ENCODE measurements at places on chromosomes 12 and 14.

- DNase-seq = no peak
Observed at GRCh38 chr12:25995906-25996305, 37.4 kb downstream of the RASSF8 start.

DNA sequence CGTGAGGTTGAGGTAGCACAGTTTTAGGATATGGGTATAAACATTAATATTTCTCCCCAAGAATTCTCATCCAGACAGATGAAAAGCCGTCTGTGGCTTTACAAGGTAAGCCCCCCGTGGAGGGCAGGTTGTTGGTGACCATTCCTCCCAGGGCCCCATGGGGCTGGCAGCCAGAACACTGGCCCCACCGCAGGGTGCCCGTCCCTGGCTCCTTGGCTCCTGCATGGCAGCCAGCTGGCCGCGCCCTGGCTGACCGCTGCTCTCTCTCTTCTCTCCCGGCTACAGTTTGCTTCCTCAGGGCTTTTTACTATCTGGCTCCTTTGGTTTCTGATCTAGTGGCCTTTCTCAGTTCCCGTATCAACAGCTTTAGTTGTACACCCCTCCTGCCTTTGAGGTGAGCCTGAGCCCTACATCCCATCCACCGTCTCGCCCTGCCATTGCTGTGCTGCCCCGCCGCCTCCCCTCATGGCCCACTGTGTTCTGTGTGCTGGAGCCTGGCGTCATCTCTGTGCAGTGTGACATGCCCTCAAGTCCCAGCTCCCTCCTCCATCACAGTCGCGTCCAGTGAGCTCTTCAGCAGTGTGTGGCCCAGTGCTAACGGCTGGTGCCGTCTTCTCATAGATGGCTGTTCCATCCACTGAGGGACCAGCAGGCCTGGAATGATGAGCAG lies 25.8 kb downstream of the RAB35 start:
- DNase-seq = no peak

- DNase-seq = no peak
Observed at GRCh38 chr12:57738661-57739237, at the start of gene AGAP2. Gene AGAP2, minus strand, starts transcription at chr12:57738742. Its CDS starts 496 bp downstream, at chr12:57738246.

- no peak for DNase-seq
Observed at GRCh38 chr12:128606051-128606450, 217.7 kb downstream of the SLC15A4 start.

- peak; percentile 10 for DNase-seq
Observed at GRCh38 chr12:49872781-49873181, 29.9 kb upstream of the BCDIN3D start.

GRCh38 chr12:52019113-52019770 lies 12.5 kb downstream of the TAMALIN start:
- no peak for DNase-seq

- DNase-seq = no peak
Observed at GRCh38 chr14:100538351-100539002, 48.7 kb downstream of the BEGAIN start.

- DNase-seq = no peak
Observed at GRCh38 chr14:75824318-75824717, 157.5 kb downstream of the TGFB3 start.

DNA sequence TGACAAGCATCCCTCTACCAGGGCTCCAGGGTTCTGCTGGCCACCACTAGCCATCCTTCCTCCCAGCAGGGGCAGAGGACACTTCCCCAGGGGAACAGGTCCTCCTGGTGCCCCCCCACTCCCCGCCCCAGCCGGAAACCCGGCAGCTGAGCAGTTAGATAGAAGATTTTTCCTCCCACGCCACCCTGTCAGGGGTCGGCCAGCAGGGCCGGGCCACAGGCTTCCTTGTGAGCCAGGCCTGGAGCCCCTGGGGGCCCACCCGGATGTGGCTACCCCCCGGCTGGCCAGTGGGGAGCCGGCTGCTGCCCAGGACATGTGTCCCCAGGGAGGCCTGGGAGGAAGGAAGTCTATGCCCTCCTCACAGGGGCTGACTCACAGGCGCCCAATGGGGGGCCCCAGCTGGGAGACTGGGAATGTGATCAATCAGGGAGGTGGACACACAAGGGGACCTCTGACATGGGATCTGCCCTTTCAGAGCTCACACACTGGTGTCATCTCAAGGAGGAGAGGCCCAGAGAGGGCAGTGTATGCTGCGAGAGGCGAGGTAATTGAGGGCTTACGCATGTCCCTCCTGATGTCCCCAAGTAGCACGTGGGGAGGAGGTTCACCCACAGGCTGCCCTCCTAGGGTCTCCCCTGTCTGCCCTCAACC lies 4.2 kb downstream of the SH2B3 start:
- no peak for DNase-seq

DNA sequence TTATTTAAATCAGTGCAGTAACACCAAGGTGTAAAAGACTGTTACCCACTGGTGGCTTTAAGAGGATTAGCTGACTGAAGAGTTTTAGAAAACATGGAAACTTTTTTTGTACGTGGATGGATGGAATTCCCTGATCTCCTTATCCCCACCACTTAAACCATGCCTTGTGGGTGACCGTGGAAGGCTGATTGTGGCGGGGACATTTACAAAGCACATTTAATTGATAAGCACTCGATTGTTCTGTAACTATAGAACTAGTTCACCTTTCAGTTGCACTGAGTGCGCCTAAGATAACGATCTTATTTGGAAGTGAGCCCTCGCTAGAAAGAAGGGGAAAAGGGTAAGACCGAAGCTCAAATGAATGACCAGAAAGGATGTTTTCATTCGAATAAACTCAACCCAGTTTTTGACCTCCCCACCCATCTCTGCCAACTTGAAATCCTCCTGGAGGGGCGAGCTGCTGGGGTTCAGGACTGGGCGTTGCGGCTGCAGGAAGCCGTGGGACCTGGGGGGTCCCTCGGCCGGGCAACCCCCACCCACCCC lies 688 bp upstream of the RASSF3 start:
- no peak for DNase-seq

DNA sequence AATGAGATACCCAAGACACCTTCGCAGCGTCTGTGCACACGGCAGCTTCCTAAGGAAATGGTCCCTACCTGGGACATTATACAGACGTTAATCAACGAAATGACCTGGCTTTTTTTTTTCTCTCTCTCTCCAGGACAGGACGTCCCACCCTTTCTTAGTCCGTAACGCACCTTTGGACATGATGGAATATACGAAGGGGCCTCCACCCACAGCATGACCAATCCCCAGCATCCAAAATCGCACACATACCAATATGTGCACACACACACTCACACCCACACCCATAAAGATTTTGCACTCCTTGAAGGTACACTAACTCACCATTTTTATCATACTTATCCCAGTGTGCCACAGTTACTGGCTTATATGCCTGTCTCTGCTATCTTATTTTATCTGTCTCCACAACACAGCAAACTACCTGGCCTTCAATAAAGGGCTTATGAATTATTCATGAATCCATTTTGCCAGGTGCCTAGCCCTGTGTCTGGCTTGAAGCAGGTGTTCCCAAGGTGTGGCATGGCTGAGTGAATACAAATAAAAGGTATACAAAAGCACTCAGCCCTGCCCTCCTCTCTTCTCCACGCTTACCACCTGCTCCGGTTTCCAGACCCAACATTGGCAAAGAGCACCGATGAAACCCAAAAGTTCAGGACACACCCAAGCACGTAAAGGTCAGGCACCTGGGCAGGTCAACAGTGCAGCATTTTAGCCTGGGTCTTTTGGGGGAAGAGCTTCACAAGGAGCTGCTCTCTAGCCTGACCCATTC lies 2.2 kb downstream of the SCNN1A start:
- DNase-seq = no peak

DNA sequence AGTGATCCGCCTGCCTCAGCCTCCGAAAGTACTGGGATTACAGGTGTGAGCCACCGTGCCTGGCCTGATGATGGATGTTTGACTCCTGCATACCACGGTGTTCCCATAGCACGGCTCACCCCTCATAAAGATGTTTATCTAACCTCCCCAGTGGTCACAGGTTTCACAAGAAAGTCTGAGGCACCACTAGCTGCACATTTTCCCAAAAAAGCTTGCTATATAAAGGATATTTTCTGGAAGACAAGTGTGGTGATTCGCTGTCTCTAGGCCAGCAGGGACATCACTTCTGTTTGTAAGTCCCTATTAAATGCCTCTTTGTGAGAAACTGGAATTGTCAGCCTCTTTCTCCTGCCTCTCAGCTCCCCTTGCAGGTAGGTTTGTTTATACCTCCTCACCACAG lies 18.3 kb downstream of the PLEK2 start:
- DNase-seq = no peak

DNA sequence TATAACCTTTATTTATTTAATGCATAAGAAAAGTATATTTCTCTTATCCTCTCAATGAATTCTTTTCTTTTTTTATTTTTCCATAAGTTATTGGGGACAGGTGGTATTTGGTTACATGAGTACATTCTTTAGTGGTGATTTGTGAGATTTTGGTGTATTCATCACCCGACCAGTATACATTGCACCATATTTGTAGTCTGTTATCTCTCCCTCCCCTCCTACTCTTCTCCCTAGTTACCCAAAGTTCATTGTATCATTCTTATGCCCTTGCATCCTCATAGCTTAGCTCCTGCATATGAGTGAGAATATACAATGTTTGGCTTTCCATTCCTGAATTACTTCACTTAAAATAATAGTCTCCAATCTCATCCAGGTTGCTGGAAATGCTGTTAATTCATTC lies 1900.0 kb upstream of the SEL1L start:
- no peak for DNase-seq

GRCh38 chr14:105709281-105710118 lies 183.1 kb downstream of the TMEM121 start:
- no peak for DNase-seq

GRCh38 chr14:35333264-35333730 lies 41.1 kb downstream of the PSMA6 start:
- DNase-seq = no peak

DNA sequence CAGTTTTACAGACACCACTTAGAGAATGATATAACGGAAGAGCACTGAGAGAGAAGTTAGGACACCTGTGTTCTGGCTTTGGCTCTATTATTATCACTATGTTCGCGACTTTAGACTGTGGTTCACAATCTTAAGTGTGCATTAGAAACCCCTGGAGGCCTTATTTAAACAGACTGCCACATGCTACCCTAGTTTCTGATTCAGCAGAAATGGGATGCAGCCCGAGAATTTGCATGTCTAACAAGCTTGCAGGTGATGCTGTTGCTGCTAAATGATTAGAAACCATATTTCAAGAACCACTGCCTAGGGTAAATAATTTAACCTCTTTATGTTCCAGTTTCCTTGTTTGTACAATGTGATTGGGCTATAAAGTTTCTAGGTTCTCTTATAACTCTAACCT lies 3.6 kb upstream of the RAD51AP1 start:
- no peak for DNase-seq

DNA sequence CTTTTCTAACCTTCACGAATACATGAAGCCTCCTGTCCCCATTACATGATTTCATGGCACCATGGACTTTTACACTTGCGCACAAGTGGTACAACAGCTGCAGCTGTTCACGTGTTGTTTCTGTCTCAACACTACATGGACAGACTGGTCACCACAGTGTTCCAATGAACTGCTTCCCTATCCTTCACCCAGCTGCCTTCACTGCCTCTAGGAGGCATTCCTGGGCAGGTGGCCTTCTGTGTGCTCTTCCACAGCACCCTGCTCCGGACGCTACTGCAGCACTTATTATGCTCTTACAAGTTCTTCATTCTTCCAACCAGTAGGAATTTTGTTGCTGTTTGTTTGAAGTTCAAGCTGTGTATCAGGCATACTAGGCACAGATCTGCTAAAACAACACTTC lies 1.5 kb downstream of the MTERF2 start:
- DNase-seq = no peak

- no peak for DNase-seq
Observed at GRCh38 chr12:81991868-81992267, 232.7 kb upstream of the PPFIA2 start.

- DNase-seq = peak; percentile 58
Observed at GRCh38 chr12:132956011-132956788, at the start of gene ZNF605. Gene ZNF605, minus strand, starts transcription at chr12:132956306. Its CDS starts 10,671 bp downstream, at chr12:132945635.

DNA sequence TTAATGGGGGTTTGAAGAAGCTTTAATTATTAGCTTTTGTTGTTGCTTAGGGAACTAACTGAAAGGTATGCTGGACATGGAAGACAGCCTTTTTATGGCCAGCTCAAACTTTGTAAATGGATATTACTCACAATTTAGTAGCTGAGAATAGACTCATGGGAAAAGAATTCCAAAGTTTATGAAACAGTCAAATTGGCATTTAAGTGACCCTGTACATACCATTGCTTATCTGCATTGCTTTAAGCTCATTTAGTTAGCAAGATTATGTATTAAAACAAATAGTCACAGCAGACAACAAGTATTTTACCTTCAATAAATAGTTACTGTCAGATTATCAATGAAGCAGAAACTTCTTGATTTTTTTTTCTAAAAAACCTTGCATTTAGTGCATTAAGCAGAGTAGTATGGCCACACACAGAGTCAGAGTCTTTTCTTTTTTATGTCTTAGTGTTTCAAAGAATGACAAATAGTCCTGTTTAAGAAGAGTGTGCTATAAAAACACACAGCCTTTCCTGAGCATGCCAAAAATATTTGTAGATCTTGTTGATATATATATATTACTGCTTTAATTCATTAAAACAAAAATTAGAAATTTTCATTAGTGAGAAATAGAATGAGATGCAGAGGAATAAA lies 102.2 kb downstream of the TTC6 start:
- peak; percentile 21 for DNase-seq

DNA sequence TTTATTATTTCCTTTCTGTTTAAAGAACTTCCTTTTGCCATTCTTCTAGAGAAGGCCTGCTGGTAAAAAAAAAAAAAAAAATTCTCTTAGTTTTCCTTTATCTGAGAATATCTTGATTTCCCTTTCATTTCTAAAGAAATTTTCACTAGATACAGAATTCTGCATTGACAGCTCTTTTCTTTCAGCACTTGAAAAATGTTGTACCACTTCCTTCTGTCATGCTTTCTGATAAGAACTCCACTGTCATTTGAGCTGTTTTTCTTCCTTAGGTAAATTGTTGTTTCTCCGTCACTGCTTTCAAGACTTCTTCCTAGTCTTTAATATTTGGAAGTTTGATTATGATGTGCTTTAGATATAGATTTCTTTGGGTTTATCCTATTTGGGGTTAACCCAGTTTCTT lies 113.6 kb upstream of the BTG1 start:
- no peak for DNase-seq

DNA sequence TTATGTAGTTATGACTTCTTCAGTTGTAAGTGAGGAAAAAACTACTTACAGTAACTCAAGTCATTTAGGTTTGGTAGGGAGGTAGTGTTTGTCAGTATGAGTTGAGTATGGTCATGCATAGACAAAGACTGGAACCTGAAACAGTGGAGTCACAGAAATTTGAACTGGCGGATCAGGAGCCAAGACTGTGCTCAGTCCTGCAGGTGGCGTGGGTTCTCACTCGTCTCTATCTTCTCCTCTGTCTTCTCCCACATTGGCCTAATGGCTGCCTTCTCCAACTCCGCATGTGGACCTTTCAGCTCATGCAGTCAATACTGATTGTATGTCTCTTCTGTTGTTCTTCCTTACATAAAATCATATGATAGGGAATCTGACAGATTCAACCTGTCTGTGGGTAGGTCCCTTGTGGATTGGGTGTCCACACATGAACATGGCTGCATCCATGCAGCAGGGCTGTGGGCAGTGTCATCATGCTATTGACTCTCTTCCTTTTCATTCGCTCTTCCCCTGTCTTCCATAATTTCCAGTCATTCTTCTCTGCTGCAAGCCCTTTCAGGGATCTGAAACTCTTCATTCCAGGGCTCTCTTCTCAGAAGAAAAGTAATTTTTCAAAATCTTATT lies 78.8 kb upstream of the NEDD1 start:
- no peak for DNase-seq
